ENCODE measurements at places on chromosomes 7 and 10.

DNA sequence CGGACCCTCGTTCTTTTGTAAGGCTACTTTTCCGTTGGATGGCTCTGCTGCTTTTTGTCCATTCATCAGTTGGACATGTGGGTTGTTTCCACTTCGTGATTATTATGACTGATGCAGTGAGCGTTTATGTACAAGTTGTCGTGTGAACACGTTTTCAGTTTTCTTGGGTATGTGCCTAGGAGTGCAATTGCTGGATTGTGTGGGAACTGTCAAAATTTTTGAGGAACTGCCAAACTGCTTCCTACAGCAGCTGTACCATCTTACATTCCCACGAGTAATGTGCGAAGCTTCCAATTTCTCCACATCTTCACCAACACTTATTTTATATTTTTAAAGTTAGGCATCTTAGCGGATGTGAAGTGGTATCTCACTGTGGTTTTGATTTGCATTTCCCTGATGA, 10.4 kb downstream of the FKBP6 start:
- no peak for DNase-seq

GRCh38 chr7:108529341-108529740, 3.4 kb upstream of the PNPLA8 start:
- peak; percentile 90 for DNase-seq

GRCh38 chr7:120805636-120806388, 52.1 kb downstream of the TSPAN12 start:
- peak; percentile 40 for DNase-seq

GRCh38 chr7:1925973-1926907, 256.2 kb downstream of the ELFN1 start:
- DNase-seq, result no peak

DNA sequence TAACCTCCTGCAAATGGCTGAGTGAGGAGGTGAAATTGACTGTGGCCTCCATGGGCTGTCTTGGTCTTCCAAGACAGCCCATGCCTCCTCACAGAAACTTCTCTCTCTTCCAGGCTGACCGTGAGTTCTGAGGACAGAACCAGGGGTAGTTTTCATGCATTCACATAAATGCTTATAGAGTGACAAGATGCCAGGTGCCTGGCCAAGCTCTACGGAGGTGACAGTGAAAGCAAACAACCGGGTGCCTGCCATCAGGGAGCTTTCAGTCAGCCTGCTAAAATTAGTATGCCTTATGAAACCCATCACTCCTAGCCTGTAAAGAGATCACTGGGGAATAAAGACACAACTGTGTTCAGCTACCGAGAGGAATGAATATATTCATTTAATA, 919 bp upstream of the RHOBTB1 start:
- no peak for DNase-seq

GRCh38 chr7:98314469-98314868, 33.0 kb downstream of the BRI3 start:
- no peak for DNase-seq

DNA sequence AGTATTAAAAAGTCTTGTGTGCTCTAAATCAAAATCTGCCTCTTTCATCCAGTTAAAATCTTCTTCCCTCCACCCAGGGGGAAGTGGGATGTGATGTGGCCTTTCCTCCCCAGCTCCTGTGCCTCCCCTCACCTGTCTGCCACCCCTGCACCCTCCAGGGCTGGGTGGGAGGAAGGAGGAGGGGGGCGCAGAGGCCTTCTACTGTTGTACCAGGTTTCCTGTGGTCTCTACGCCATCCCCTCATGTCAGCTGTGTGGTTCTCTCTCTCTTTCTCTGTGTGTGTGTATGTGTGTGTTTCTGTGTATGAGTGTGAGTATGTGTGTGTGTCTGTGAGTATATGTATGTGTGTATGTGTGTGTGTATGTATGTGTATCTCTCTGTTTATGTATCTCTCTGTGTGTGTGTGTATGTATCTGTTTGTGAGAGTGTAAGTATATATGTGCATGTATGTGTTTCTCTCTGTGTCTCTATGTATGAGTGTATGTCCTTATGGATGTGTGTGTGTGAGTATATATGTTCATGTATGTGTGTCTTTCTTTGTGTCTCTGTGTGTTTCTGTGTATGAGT, 45.5 kb upstream of the C10orf71 start:
- no peak for DNase-seq

GRCh38 chr10:72109636-72110157, 21.3 kb upstream of the SPOCK2 start:
- DNase-seq, result no peak
